ENCODE measurements at places on chromosomes 5 and 9.

GRCh38 chr5:55114061-55114460 is 11.6 kb downstream of the GZMA start:
- no peak for DNase-seq

GRCh38 chr5:6698696-6699095 is 14.5 kb upstream of the TENT4A start:
- no peak for DNase-seq

DNA sequence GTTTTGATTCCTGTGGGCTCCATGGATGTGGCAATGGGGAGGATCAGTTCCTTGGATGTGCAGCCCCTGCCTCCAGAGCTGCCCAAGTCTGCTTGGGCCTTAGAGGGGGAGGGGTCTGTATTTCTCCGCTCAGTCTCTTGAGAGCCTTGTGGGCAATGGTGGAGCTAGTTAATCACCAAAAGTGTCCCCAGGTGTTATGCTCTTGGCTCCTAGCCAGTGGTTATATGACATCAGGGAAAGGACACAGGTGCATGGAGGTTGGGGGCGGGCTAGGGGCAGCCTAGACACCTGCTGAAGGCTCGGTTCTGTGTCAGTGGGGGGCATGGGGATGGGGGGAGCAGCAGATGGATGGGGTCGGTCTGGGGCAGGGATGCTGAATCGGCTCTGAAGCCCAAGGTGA is 12.4 kb upstream of the ARAP3 start:
- no peak for DNase-seq

GRCh38 chr9:37037503-37038301 is 3.6 kb upstream of the PAX5 start:
- no peak for DNase-seq

DNA sequence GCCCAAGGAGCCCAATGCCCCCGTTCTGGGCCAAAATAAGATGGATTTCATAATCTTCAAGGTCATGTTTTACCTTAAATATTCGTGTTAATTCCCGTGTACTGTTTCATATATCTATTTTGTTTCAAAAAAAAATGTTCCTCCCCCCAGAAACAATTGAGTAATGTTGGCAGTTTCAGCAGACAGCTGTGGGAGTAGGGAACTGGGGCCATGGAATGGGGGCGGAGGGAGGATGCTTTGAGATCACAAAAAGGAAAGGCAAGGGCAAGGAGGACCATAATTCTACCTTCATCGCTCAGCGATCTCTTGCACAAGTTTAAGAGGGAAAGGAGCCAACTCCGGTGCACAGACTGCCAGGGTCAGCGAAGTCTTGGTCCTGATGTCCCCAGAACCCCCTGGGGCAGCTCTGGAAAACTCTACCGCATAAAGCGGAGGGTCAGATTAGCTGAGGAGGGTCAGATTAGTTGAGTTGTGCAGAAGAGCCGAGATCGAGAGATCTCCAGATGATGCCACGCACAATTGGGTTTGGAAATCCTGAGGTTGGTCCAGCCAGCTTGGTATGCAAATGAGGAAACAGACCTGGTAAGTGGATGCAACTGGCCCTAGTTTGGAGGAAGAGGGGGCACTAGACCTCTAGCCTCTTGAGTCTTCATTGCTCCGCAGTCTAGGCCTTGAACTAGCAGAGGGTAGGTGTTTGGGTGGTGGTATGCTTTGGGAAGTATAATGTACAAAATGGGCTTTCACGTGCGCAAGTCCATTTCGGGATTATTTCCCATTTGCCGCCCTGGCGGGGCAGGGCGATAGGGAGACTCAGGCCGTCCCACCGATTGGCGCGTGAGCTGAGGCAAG is 24.0 kb downstream of the CDKN2A start:
- DNase-seq, result no peak

DNA sequence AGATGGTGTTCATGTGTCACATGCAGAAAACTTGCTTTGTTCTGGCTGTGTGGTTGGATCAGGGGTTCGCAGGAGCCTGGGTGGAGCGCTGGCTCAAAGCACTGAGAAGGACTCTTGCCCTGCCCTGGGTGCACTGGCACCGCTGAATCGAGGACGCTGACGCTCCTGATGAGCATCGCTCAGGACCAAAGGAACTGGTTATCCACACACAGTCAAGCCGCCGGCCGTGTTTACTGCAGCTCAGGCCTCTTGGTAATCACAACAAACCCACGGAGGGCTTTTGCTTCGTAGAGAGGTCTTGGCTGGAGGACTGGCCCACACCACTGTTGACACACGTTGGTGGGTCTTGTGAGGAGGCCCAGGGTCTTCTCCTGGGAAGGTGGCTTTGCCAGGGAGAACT is 299.4 kb upstream of the IRX2 start:
- DNase-seq, result no peak

- no peak for DNase-seq
Measured at GRCh38 chr5:153081385-153081784, 409.1 kb upstream of the GRIA1 start.

GRCh38 chr9:131264231-131264630 is 12.1 kb downstream of the FAM78A start:
- no peak for DNase-seq

DNA sequence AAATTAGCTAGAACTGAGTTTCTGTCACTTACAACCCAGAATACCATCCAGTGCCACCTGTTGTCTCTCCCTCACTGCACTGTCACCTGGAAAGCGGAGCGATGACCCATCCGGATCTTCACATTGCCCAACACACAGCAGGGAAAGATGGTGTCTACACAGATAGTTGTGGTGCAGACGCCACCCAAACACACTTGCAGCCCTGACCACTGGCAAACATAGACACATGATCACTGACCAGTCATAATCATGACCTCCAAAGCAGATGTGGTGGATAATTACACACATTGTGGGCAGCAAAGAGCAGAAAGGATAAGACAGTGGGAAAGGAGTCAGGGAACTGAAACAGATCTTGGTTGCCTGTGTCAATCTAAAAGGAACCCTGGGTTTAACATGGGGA is 64.7 kb downstream of the GABBR2 start:
- no peak for DNase-seq

DNA sequence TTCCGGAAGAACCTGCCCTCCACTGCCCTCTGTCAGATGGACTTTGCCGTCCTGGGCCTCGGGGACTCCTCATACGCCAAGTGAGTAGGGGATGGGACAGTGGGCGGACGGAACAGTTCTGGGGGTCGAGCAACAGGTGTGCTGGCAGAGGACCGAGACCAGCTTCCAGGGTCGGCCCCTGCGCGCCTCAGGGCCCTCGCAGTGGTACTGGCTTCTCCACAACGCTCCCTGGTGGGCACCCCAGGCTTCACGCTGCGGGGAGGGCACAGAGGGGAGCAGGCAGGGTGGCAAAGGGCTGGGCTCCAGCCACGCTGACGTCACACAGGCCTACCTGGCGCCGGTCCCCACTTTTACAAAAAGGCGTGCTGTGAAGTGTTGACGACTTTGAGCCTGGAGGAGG is 7.0 kb downstream of the NDOR1 start:
- no peak for DNase-seq

DNA sequence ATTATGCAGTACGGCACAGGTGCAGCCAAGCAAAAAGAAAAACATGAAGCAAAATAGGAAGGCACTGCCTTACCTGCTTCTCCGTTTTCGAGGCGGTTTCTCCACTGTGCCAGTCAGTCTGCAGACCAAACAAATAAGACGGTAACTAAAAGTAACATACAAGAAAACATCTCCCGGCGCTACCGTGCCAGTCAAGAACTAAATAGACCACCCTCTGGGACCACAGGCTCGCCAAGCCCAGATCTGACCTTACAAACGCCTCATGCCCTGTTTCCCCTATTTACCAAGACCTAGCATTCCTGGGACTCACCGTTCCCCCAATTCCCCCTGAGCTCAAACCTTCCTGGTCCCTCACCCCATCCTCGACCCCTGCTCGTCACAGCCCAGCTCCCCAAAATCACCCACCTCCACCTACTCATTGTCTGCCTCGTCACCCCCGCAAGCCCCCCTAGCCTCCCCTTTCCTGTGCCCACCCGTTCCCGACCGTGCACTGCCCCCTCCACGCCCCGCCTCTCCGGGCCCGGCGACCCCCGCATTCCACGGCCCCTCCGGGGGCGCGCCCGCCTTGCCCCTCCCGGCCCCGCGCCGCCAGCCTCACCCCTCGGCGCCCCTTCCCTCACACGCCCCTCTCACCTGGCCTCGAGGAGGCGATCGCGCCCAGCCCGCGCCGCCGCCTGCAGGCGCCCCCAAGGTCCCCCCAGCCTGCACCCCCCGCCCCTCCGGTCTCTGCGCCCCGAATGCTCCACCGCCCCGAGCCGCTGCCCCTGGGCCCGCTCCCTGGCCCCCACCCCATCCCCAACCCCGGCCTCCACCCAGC is 560 bp downstream of the SCAI start:
- no peak for DNase-seq

DNA sequence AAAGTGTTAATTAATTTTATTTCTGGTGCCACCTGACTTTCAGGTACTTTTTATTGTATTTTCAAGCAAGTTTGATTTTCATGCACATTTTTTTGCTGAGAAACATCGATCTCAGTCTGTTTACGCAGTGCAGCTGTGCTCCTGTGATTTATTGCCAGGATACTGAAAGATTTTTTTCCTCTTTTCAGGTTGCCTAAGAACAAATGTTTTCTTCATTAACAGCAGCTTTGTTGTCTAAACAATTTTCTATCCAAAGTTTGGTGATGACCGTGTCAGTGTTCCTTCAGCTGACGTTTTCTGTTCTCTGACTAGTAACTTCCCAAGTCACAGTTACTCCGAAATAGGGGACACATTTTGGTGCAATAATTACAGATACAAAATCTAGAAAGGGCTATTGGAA is 78.1 kb downstream of the VCAN start:
- no peak for DNase-seq

Data from posterior cingulate gyrus (tissue), 11 donors.